ENCODE measurements at places on chromosomes 3 and 15.
A peak's percentile ranks its signal among the peaks of the same experiment; 100 is the strongest.

DNA sequence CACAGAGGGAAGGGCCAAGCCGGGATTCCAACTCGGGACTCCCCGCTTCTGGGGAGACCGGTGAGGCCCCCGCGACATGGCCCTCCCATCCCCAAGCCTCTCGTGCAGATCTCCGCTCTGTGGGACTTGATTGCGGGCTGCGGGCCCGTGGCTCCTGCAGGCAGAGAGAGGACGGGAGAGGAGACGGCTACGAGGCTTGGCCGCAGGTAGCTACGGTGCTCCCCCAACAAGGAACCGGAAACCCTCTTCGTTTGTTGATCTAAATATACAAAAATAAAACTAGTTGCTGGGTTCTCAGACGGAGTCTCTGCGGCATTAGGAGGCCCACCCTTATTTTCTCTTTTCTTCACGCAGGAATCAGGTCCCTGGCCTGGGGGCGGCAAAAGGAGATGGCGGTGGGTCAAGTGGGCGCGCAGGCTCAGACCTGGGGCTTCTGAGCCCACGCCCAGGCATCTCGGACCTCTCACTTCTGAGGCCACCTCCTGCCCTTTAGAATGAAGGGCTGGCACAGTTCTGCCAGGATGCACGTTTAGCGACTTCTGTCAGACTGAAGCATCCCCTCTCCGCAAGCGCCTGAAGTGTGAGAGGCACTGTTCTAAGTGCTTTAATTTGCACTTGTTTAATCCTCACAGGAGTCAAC lies 10.9 kb downstream of the GNB5 start:
- DNase-seq = no peak

DNA sequence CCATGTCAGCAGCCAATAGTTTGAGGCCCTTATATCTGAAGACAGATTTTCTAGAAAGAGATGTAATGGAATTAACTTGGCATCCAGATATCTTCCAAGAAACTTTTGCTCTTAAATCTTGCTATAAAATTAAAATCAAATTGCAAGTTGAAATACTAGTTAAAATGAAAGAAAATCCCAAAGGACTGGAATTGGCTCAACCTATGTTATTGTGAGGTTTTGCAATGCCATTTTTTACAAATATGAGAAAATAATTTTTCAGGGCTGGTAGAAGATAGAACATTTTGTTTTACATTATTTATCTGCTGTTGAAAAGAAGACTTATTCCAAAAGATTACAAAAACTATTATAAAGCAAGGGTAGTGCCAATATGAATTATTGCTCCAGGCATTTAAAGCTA lies 92.2 kb upstream of the AGTR1 start:
- no peak for DNase-seq

- no peak for DNase-seq
These were observed 138.3 kb upstream of the ROBO1 start for GRCh38 chr3:79906106-79906505.

DNA sequence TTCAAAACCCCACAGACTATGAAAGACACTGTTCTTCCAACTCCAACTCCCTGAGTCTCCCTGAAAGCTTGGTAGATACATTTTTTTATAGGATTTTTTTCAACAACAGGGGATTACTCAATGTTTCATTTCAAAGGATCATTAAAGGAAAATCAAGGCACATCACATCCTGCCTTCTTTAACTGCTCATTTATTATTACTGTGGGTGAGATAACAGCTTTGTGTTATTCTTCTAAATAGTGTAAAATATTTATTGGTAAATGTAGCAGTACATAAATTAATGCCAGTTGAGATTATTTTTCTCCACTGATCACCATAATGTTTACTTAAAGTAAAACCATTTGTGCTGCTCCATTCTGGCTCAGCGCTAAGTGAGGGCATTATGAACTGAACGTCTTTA lies 57.2 kb downstream of the AGBL1 start:
- no peak for DNase-seq

DNA sequence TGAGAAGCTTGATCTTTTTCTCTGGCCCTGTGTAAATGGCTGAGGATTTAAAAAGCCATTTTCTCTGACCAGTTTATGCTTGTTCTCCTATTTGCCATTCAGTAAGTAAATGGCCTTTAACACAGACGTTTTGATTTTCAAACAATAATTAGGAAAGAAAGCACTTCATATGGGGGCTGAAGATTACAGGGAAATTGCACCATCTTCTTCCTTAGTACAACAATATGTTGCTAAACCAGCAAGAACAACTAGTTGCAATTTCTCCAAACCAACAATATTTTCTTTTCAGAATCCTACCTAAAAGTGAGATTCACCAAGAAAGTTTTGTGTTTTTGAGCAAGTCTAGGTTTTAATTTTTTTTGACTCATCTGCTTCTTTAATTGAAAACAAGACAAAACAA lies 80.5 kb upstream of the CCNL1 start:
- DNase-seq = peak; percentile 25

- no peak for DNase-seq
These were observed 72.6 kb upstream of the DPH6 start for GRCh38 chr15:35618260-35619188.

- no peak for DNase-seq
These were observed 212.1 kb upstream of the ROBO2 start for GRCh38 chr3:76827701-76828226.

DNA sequence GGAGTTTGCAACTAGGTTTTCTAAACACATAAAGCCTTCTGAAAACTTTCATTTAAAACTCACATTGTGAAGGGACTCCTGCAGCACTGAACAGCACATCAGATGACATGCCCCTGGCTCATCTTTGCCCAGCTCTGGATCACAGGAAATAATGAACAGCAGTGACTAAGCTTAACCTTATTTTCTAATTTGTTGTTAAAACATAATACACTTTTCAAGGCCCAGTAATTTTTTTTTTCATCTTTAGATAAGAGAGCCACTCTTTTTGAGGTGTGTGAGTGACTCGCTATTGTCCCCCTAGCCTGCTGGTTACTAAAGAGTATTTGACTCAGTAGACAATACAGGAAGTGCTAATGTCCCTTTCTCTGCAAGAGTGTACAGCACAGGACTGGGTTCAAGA lies 204.0 kb downstream of the OSBPL10 start:
- no peak for DNase-seq

All from fibroblast of skin of scalp (primary cell).